ENCODE measurements at places on chromosomes 11 and 22. TPM values are rescaled to one million over a fixed set of nuclear protein-coding genes. Genes with fewer than 3 reads are reported as not detected.

- no peak for DNase-seq
Observed at GRCh38 chr11:45750439-45750838, 54.5 kb upstream of the SLC35C1 start.

DNA sequence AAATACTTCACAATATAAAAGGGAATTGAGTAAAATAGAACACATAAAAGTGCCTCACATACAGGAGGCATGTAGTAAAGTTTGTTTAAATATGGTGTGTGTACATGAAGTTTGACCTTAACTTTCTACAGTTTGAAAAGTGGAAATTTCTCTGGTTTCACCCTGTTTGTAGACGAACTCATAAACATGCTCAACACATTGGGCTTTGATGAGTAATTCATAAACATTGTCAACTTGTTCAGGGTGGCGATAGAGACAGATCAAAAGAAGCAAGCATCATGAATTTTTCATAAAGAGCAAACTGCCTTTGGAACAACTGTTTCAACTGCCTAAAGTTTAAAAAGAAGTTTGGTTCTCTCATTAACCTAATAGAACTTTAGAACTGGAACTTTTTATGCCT is 9.1 kb downstream of the SLN start:
- no peak for DNase-seq

DNA sequence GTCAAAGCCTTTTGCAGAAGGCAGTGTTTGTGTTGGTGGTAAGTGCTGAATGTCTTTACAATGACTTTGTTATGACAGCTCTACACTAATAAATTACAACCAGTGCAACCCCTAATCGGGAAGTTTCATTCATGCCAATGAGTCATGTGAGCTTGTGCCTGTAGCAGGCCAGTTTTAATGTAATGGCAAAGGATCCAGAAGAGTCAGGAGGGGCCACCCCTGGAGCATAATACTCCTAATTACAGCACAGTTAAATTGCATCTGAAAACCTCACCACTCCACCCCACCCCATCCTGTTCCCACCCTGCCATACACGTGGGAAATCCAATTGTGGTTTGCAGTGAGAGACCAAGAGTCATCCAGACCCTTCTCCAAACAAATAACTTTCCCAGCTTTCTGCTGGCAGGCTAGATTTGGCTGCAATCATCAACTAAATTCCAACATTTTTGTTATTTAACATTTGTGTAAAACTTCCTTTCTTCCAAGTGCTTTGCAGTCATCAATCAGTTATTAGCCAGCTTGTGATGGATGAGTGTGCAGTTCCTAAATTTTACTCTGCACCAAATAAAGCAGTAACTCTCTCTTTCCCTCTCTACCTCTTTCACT is 277.3 kb upstream of the FAT3 start:
- peak; percentile 66 for DNase-seq

GRCh38 chr11:116231543-116231942 is 541.2 kb downstream of the BUD13 start:
- DNase-seq = no peak

DNA sequence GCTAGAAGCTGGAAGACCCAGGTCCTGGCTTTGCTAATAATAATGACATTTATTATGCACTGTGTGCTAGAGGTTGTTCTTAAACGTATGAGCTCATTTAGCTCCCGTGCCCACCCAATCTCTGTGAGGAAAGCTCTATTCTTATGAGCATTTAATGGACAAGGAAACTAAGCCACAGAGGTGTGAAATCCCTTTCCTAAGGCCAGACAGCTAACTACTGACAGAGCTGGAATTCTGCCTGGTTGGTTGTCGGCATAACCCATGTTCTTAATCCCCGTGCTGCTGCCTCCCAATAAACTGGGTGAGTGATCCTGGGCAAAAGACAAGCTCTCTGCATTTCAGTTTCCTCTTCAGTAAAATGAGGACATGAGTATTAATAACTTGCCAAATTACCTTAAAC is 49.4 kb downstream of the SNX19 start:
- no peak for DNase-seq

- no peak for DNase-seq
Observed at GRCh38 chr11:92875473-92875872, 94.0 kb upstream of the MTNR1B start.

DNA sequence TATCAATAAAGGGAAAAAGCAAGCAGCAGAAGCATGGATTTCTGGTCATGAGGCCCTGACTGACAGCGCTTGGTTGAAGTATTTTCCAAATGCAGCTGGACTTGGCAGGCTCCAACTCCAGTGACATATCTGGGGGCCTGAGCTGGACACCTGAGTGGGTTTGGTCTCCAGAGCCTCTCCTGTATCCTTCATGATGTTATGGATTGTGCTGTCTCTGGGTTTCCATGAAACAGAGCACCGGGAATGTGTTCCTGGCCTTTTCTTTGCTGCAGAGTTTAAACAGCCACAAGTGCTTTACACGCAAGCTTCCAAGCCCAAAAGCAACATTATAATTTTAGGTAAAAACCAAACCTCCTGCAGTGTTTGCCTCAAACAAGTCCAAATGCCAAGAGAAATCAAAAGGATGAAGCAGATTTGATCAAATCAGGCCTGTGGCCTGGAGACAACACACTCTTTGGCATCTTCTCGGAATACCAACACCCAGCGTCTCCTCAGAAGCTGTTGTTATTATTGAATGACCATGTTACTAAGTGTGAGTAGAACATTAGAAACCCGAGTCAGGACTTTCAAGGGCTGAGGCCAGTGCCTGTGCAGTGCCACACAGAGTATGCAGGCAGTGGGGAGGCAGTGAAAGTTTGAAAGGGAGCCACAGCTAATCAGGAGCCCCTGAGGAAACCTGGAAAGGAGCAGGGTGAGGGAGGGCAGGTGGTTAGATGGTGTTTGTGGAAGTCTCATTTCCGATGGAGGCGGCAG is 42.0 kb downstream of the ME3 start:
- DNase-seq = no peak

Gene PGA3
- polyA plus RNA-seq = 1.4 TPM

DNA sequence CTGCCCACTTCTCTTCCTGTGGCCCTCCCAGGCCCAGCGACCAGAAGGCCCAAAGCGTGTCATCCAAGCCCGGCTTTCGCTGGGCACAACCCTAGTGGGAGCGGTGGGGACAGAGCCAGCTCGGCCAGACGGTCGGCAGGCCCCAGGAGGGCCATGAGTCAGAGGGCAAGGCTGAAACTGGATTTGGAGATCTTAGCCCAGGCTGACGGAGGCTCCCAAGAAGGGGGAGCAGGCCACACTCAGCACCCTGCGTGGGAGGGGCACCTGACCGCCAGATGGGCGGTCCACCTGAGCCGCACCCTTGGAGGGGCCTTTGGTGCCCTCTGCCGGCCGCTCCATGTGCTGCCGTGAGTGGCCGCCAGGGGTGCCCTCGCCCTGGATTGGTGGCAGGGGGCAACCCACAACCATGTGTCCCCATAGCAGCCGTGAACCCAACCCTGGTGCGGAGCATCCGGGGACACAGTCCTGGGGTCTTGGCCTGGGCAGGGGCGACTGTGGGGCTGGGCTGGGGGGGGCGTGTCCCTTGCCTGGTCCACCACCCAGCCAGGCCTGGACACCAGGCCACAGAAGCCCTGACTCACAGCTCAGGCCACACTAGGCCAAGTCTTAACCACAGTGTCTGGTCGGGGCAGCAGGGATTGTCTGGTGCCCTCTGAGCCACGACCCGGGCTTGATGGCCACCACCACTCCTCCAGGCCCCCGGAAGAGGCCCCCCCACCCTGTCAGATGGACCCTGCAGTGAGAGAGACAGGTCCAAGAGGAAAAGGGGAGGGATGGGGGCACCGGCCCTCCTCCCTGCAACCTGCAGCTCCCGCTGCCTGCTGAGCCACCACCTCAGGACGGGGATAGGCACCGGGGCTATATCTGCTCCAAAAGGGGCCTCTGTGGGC is 19.2 kb upstream of the TALDO1 start:
- peak; percentile 38 for DNase-seq

GRCh38 chr11:105612771-105613170 is 2.9 kb downstream of the GRIA4 start:
- peak; percentile 0 for DNase-seq

GRCh38 chr11:134654161-134654915 is 242.3 kb upstream of the B3GAT1 start:
- no peak for DNase-seq

Gene MYO7A
- polyA plus RNA-seq = 2.5 TPM

Gene PKDREJ
- 0.49 TPM for polyA plus RNA-seq

GRCh38 chr22:29831958-29832357 is 6.1 kb downstream of the ASCC2 start:
- no peak for DNase-seq

Gene PAX6
- polyA plus RNA-seq = 0.73 TPM

DNA sequence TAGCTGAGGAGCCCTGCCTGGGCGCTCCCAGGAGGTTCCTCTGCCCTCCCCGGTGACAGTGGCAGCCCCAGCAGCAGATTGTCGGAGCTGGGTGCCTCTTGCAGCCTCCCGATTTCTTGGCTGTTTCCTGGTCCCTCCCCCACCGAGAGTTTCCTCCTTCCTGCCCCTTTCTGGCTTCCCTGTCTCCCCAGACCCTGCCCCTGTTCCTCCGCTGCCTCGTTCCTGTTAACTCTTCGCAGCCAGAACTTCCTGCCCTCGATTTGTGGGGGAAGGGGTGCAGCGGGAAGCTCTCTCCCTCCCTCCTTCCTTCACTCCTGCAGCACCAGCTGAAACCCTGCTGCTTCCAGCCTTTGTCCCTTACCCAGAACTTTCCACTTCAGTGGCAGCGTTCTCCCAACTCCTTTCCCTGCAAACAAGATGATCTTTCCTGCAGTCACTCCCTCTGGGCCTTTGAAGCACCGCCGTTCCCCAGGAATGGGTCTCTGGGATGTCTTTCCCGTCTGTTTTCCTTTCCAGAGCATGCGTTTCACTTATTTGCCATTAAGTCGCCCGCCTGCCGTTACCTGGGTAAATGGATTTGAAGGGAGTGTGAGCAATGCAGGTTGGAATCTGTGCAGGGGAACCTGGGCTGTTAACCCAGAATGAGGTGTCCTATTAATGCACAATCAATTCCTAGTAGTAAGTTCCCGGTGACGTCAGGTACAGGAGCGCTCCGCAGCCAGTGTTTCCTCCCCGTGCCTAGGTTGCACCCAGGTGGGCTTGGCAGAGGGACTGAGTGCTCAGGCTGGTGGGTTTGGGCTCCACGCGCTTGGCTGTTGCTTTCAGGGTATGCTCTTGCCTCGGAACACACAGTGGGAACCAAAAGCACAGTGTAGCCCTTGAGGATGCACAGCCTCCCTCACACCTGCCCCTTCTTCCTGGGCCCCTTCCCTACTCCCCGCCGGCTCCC is 4.3 kb downstream of the GRK2 start:
- DNase-seq = no peak

DNA sequence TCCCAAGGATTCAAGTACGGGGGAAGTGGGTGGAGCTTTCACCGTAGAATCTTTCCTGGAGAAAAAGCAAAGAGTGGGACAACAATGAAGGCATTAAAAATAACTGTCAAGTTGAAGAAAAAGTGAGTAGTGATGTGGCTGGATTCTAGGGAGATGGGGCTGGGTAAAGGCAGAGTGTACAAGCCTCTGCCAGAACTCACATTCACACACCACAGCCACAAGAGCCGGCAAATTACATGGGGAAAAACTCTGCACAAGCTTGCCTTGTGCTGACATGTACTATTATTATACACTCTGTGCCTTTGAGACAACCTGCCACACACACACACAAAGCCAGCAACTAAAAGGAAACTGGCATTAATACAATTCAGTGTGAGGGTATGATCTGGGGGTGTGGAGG is 182.6 kb downstream of the LARGE1 start:
- DNase-seq = no peak

GRCh38 chr11:36155770-36156160 is 133.5 kb downstream of the COMMD9 start:
- no peak for DNase-seq

- DNase-seq = no peak
Observed at GRCh38 chr11:78821371-78822306, 247.0 kb upstream of the NARS2 start.

Gene INSC
- polyA plus RNA-seq = 1.6 TPM

Gene VSIG10L2
- not detected for polyA plus RNA-seq

DNA sequence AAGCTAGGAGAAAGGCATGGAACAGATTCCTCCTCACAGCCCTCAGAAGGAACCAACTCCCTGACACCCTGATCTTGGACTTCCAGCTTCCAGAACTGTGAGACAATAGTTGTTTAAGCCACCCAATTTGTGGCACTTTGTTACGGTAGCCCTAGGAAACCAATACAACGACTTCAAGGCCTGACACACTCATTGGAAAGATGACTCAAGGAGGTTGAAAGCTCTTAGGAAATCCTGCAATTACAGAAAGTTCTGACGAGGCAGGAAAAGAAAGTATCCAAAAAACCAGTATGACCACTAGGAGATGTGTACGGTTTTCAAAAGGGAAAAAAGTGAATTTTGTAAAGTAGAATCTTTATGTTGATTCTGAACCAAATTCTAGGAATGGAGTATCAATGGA is 161.4 kb downstream of the SWAP70 start:
- no peak for DNase-seq

DNA sequence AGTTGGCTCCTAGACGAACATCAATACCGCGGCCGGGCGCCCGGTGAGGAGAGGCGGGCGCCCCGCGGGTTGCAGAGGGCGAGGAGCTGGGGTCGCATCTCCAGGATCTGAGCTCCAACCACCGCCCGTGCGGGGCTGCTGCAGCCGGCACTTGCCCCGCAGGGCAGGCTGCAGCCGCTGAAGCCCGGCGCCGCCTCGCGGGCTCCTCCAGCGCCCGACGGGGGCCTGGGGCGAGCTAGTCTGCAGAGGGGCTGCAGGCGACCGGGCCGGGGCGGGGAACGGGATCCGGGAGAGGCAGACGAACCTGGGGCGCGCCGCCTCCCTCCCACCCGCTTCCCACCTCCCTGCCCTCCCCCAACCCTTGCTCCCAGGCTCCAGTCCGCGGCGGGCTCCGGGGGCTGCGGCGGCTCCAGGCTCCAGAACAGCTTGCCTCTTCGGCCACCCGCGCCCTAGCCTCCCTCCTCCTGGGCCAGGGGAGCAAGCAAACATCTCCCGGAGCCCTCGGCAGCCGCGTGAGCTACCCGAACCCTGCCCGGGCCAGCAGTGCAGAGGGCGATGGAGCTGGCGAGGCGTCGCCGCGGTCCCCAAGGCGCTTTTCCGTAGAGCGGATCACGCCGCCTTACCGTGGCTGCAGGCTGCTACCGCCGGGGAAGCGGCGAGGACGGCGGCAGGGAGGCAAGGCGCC is 802 bp downstream of the TENM4 start:
- DNase-seq = peak; percentile 41

Gene ART1
- polyA plus RNA-seq = 2.6 TPM

GRCh38 chr11:16605894-16606783 is 132.3 kb upstream of the C11orf58 start:
- peak; percentile 92 for DNase-seq

Measured in muscle of back (tissue), 13 donors.